Spinal cord (tissue), 10 donors: ENCODE measurements at places on chromosomes 16 and 17. TPM values are rescaled to one million over a fixed set of nuclear protein-coding genes. Genes with fewer than 3 reads are reported as not detected.

MYH2 gene
- total RNA-seq = 0.69 TPM

CTRB1 gene
- total RNA-seq = not detected

ABCA8 gene
- 146 TPM for total RNA-seq

FZD2 gene
- 18.3 TPM for total RNA-seq

P2RX5 gene
- 8.4 TPM for total RNA-seq
